Muscle of back (tissue), 13 donors: ENCODE measurements at places on chromosomes 2 and 18. TPM values are rescaled to one million over a fixed set of nuclear protein-coding genes. Genes with fewer than 3 reads are reported as not detected.

SPDYA gene
- 3.5 TPM for polyA plus RNA-seq

GRCh38 chr18:12658426-12659138 is 675 bp upstream of the SPIRE1 start:
- no peak for DNase-seq

- no peak for DNase-seq
Observed at GRCh38 chr2:217937446-217937845, 65.3 kb downstream of the TNS1 start.

DNA sequence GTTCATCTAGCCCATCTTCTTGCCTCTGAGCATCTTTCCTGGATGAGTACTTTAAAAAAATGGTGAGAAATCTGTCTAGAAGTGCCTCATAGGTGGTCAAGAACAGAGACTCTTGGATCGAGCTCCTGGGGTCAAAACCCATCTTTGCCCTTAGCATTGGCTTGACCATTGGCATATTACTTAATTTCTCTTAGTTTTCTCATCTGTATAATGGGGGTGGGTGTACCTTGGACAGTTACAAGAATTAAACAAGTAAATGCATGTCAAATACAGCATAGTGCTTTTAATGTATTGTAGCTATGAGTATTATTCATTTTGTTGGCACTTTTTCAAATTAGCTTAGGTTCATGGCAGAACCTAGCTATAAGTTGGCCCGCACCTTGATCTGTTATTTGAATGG is 36.8 kb downstream of the DHRS9 start:
- no peak for DNase-seq

PLCD4 gene
- 27.3 TPM for polyA plus RNA-seq

TMEM237 gene
- polyA plus RNA-seq: 47.1 TPM

DNA sequence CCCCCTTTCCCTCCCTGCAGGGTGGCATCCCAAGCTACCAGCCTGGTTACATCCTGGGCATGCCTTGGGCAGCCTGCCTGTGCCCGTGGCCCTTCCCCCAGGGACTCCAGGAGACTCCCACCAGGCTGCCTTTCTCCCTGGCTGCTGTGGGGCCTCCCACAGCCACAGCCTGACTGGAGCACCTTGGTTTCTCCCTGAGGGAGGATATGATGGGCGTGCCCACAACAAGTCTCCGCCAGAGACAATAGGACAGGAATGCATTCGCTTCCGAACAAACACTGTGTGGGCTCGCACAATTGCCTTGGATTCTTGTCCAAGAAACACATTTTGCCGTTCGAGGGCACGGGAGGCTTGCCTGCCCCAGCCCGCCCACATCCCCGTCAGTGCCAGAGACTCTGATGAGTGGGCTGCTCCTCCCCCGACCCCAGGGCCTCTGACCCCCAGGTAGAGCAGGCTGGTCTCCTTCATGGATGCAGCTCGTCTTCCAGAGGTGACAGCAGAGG is 102.1 kb downstream of the SMAD7 start:
- DNase-seq: no peak

GRCh38 chr2:235171550-235172031 is 219.8 kb downstream of the SH3BP4 start:
- peak; percentile 18 for DNase-seq

GRCh38 chr18:27985832-27986231 is 191.1 kb downstream of the CDH2 start:
- DNase-seq: no peak

DNA sequence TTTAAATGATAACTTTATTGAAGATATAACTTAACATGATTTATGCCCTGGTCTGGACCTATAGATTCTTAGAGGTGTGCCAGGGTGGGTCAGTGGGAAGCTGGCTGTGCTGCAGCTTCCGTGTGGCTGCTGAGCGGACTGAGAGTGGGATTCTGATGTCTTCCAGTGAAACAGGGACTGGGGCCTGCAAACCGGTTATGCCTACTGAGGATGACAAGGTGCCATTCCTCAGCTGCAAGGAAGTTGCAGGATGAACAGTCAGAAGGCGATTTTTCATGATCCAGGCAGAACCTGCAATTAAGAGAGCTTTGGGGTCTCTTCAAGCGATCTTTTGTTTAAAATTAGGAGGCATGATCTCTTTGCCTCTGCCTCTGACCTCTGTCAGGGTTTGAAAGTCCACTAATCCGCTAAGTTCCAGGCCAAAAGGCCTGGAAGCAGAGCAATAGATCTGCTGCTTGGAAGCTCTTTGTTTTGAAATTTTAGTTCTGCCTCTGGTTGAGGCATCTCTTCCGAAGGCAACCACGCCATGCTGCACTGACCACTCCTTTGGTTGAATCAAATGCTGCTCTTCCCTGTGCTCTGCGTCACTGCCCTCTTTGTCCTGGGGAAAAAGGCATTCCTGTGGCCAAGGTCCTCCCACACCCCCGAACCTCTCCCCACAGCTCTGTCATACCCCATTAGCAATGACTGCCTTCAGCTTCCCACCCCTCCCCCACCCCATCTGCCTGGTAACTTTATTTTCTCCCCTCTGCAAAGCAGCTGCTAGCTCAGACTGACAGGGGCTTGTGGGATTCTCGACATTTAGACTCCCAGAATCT is 2.0 kb downstream of the TMEM169 start:
- DNase-seq: peak; percentile 72

EFR3B gene
- 6.0 TPM for polyA plus RNA-seq

REG3G gene
- polyA plus RNA-seq: not detected

- DNase-seq: peak; percentile 100
Observed at GRCh38 chr2:65129826-65130663, at the start of gene RAB1A. TSS of gene RAB1A (minus strand) at chr2:65130106. CDS start at chr2:65129915, 191 bp downstream.

GRCh38 chr2:73203055-73203681 is 794 bp downstream of the NOTO start:
- DNase-seq: no peak

DNA sequence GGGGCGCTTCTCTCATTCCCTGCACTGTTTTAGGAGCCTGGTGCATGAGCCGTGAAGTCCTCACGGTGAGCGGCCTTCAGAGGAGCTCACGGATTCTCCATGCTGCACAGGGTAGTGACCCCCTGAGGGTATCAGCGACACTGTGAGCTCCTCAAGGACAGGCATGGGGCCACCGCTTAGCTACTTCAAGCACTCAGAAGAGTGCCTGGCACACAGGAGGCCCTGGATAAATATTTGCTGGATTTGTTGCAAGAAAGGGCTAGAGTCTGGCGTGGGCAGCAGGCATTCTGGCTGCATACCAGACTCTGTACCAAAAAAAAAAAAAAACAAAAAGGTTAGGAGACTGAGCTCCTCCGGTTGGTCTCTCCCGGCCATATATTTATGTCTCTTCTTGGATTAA is 5.7 kb upstream of the MBP start:
- DNase-seq: no peak

GRCh38 chr2:85998071-85998991 is 107.4 kb downstream of the POLR1A start:
- DNase-seq: no peak

DNA sequence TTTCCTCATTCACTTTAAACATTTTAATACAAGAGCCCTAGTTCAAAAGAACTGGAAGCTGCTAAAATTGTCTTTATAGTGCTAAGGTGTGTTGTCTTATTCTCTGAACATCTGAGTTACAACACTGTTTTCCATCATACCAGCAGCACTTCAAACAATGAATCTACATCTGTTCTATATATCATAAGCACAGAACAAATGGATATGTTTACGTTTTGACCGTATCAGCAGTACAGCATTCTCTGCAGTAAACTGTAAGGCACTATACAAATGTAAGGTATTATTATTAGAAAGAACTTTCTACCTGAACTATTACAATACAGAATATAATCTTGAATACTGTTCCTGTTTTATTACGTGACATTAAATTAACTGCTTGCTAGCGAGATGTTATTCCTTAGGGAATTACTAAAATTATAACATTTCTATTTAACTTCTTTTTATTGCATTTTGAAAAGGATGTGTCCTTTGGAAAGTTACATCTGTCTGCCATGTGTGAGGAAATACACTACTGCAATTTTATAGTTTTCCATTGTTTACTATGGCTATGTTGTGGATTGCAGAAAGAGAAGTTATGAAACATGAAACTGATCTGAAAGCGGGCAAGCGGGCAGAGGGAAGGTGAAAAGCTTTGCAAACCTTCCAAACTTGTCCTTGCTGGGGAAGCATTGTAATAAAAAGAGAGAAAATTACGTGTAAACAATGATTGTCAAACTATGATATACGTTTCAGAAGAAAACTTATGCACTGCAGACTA is 13.7 kb downstream of the NCKAP1 start:
- no peak for DNase-seq

DNA sequence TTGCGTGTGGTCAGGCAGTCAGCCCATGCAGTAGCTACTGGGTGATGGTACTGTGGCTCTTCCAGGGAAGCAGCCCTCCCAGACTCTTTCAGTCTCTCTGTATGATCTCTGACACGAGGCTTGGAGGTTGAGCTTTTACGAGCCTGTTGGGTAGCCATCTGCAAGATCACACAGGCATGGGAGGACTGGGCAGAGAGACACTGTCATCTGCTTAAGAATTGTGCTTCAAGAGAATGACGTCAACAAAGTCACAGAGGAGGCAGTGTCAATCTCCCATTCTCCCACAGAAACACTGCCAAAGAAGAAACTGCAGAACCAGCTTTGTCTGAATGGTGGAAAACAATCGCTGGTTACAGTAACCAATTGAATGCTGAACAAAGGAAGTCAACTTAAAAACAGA is 78.4 kb upstream of the MC2R start:
- no peak for DNase-seq

DNA sequence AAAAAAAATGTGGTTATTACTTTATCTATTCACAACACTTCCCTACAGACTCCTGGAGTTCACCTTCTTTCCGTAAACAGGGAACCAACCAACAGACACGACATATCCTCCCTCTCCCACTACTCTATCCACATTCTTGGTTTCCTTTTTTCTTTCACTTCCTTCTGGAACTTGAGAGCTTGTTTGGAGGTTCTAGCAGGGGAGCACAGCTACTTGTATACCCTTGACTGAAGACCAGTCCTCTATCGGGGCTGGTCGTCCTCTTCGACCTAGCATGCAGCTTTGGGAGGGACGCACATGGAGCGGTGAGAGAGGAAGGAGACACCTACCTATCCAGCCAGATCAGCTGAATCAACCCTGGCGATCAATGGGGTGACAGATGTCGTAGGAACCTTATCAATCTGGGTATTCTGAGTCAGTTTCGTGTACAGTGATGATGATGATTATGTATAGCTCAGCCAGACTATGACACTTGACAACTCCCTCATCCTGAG is 43.5 kb upstream of the MSH2 start:
- no peak for DNase-seq

DNA sequence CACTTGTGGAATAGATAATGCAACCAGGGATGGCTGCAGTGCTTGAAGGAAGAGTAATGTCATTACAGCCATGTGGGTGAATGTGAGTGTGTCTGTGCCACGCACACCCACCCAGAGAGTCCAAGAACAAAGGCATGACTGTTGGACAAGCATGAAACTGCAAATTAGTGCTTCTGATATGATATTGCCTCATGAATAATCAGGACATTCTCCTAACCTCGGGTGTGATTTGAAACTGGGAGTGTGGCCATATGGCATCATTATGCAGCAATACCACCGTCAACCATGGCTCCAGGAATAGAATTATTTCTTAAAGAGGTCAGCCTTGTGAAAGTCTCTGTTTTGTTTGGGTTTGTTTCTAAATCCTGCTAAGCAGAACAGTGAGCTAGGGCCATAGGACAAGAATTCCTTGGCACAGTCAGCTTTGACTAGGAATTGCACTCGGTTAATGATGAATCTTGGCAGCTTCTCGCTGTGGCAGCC is 678.0 kb upstream of the RAB6C start:
- peak; percentile 41 for DNase-seq

DNA sequence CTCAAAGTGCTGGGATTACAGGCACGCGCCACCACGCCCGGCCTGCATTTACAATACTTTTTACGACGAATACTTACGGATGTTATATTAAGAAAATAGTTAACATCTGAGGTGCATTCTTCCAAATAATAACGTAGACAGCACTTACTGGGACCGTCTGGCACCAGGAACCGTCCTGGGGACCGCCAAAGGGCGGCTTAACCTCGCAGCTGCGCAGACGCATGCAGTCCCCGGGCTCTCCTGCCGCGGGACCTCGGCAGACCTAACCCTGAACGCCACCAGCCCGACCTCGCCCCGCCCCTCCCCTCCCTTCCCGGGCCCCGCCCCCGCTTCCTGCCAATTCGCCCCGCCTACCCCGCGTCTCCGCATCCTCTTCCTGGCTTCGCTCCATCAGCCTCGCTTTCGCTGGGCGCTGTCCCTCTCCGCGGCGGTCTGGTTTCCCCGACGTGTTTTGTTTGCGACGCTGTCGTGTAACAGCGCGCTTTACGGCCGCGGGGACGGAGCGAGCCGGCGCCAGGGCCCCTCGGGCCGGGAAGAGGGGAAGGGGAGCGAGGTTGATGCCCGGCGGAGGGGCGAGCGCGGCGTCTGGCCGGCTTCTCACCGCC is at the start of gene CNOT11:
Gene CNOT11, plus strand, starts transcription at position 479 of the 605 bp plus-strand sequence. Its CDS starts 79 bp downstream, at position 558.
- DNase-seq: peak; percentile 100

GRCh38 chr2:173150087-173150486 is 74.4 kb downstream of the MAP3K20 start:
- DNase-seq: no peak

GRCh38 chr2:128324008-128324896 is 5.6 kb upstream of the HS6ST1 start:
- no peak for DNase-seq

- no peak for DNase-seq
Observed at GRCh38 chr2:204019572-204020501, 83.3 kb downstream of the ICOS start.

GRCh38 chr2:159497847-159498246 is 118.5 kb downstream of the BAZ2B start:
- DNase-seq: no peak

DNA sequence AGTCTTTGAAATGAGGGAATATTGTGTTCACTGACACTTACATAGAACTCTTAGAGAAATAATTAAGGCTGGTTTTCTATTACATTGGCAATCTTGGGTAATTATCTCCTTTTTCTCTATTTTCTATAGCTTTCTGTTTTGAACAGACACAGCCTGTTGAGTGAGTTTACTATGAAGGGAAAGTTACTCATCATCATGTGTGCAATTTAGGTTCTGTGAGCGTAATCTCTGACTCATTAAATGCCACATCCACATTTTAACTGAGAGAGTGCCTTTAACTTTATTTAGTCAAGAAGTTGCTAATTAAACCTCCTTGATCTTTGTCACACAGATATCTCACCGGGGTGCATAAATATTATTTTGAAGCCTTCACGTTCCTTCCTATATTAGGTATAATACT is 174.0 kb upstream of the SLC8A1 start:
- no peak for DNase-seq

- no peak for DNase-seq
Observed at GRCh38 chr18:48937869-48938750, 12.7 kb downstream of the SMAD7 start.

ANKRD30BL gene
- polyA plus RNA-seq: not detected

OTOS gene
- not detected for polyA plus RNA-seq

CYP27A1 gene
- polyA plus RNA-seq: 20.1 TPM

SKOR2 gene
- polyA plus RNA-seq: not detected

DNA sequence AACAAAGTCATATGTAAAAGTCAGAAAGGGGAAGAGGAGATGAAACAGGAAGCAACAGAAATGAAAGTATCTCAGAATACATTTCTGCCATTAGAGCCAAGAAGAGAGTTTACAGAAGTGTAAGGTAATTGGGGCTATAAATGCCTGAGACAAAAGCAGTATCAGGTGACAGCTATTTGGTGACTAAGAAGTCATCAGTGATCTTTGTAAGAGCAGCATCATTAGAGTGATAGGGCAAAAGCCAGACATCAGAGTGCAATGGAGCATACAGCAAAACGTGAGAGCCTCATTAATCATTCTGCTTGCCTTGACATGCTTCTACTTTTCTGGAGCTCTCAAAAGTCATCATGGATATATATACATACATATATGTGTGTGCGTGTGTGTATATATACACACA is 804.7 kb upstream of the PIK3C3 start:
- no peak for DNase-seq
